ENCODE measurements at places on chromosomes 12 and 14. TPM values are rescaled to one million over a fixed set of nuclear protein-coding genes. Genes with fewer than 3 reads are reported as not detected.

- DNase-seq: no peak
Observed at GRCh38 chr14:22007784-22008412, 334.3 kb upstream of the OR4E1 start.

DNA sequence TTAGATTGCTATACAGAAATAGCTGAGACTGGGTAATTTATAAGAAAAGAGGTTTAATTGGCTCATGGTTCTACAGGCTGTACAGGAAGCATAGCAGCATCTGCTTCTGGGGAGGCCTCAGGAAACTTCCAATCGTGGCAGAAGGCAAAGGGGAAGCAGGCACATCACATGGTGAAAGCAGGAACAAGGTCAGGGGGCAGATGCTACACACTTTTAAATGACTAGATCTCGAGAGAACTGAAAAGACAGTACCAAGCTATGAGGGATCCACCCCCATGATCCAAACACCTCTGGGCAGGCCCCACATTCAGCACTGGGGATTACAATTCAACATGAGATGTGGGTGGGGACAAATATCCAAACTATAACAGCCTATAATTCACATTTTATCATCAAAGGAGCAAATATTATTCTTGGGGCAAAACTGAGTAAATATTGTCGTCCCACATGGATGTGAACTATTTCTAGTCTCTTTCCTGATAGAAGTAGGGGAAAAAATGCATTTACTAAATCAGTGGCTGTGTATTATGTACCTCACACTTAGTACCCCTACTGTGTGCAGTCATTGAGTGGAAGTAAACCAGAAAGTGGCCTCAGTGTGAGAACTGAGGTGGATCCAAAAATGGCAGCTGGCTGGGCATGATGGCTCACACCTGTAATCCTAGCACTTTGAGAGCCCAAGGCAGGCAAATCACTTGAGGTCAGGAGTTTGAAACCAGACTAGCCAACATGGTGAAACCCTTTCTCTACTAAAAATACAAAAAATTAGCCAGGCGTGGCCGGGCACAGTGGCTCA lies 25.4 kb upstream of the A2ML1 start:
- no peak for DNase-seq

- DNase-seq: no peak
Observed at GRCh38 chr12:26845984-26846383, 13.0 kb upstream of the ITPR2 start.

DNA sequence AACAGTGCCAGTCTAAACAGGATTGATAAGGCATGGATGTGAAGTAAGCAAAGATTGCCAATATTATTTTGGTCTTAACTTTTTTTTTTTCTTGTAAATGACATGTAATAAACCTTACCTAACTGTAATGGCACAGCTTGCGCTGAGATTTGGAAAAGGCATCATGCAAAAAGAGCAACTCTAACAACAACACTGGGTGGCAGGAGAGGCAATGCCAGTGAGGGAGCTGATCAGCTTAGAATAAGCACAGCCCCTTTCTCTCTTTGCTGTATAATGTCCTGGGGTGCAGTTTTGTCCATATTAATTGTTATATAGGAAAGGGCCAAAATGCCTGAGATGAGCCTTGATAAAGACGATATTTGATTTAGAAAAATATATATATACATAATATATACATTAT lies 1589.7 kb upstream of the FLRT2 start:
- no peak for DNase-seq

- no peak for DNase-seq
Observed at GRCh38 chr12:130249376-130249775, 87.1 kb downstream of the FZD10 start.

LPAR5 gene
- not detected for total RNA-seq

GRCh38 chr12:121534495-121535148 lies 46.2 kb downstream of the KDM2B start:
- no peak for DNase-seq

DNA sequence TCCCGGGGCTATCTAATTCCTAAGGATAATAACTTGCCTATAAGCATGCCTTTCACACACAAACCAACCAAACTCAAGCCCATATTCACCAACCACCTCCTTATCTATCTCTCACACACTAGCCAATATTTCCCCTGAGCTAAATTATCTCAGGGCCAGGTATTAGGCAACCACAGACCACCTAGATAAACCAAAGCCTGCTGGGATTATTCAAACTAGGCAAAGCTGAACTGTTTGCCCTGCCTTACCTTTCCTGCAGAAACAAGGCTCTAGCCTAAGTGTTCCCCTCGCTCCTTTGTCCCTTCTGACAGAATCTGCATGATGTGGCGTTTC lies 114.7 kb upstream of the EEA1 start:
- DNase-seq: no peak

DNA sequence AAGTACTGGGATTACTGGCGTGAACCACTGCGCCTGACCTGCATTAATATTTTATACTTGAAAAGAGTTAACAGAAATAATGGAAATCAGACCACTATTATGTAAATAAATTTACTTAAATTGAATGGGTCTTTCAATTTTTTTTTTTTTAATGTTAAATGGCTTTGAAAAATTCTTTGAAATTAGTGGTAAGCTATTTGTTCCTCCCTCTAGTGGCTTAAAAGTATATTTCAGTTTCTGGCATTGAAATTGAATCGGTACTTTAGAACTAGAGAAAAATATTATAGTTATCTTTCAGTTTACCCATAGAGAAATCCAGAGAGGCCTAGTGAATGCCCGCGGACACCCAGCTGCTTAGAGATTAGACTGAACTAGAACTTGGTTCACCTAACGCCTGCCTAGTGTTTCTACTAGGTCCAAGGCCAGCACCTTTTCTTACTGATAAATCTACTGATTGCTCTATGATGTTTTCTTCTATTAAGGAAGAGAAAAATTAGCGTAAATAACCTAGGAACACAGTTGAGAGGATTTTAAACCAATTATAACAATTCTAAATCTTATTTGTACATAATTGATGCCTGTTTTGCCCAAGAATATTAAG lies 106.5 kb downstream of the EML1 start:
- no peak for DNase-seq

GRCh38 chr12:116441292-116441691 lies 117.9 kb upstream of the MAP1LC3B2 start:
- DNase-seq: no peak

TMEM253 gene
- total RNA-seq: 0.33 TPM

CSRP2 gene
- total RNA-seq: 7.8 TPM

NDUFA9 gene
- 74.0 TPM for total RNA-seq

- DNase-seq: no peak
Observed at GRCh38 chr14:22974530-22975313, 7.6 kb downstream of the AJUBA start.

NIN gene
- total RNA-seq: 37.1 TPM

GRCh38 chr14:96893966-96894622 lies 96.9 kb downstream of the VRK1 start:
- no peak for DNase-seq

SLC41A2 gene
- total RNA-seq: 27.3 TPM

GRCh38 chr12:5395443-5396271 lies 36.3 kb upstream of the NTF3 start:
- DNase-seq: no peak

DNA sequence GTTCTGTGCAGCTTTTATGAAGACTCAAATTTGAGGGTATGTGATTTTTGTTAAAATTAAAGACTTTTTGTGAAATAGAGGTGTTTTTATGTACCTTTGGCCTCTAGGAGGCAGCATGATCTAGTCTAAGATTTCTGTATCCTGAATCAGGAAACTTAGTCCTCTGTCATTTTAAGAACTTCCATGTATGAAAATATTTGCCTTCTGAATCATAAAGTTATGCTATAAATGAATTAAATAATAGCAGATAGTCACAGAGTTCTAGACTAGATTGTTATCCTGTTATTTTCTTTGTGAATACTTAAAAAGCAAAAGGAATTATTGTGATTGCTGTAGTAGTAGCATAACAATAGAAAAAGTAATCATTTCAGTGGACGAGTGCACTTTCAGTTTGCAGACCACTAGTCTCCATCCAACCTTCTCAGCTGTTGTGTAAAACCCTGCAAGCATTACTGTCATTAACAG lies 56.3 kb downstream of the FGD4 start:
- DNase-seq: peak; percentile 55
